ENCODE measurements at places on chromosomes 5 and 9. TPM values are rescaled to one million over a fixed set of nuclear protein-coding genes. Genes with fewer than 3 reads are reported as not detected.

The PCDHGB5 gene
- 2.4 TPM for total RNA-seq

GRCh38 chr5:89721931-89722330 is 687.6 kb downstream of the CETN3 start:
- DNase-seq = no peak

- no peak for DNase-seq
Measured at GRCh38 chr5:10746711-10747110, 14.3 kb downstream of the DAP start.

DNA sequence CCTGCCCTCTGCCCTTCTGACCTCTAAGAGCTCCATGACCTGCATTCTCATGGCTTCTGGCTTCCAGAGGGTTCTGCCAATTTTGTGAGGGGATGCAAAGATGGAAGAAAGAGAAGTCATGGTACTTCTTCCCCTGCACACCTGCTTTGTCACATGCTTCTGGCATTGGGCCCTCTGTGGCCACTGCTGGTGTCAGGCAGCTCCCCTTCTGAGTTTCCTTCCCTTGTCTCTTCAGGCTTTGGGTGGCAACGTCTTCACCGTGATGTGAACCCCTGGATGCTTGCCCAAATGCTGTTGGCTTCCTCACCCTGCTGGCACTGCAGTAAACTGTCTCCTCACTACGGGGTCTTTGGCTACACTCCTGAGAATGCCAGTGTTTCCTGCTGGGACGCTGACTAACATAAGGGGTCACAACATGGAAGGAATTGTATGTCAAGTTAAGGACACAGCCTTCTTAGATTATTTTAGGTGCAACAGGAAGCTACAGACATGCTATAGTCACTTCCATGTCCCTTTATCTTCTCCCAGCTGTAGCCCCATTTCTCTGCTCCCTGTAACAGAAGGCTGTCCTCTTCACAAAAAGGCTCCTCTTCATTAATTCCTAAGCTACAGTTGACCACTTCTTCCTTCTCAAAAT is 8.9 kb upstream of the CLINT1 start:
- DNase-seq = peak; percentile 66
